NCI-H1092 treated with DMSO at 0.1 percent for 48 hours (cell line): ENCODE measurements at places on chromosomes 4 and X.
A peak's percentile ranks its signal among the peaks of the same experiment; 100 is the strongest.

DNA sequence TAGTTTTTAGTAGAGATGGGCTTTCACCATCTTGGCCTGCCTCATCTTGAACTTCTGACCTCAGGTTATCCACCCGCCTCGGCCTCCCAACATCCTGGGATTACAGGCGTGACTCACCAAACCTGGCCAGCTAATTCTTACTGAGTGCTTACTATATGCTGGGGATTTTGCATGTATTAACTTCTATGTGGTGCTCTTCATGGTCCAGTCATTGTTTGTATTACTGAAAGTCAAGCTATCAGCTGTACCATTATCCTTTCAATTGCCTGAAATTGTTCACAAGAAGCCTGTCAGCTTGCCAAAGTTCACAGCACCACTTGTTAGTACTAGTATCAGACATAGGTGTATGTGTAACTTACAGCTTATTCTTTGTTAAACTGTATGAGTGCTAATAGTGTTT lies 1272.1 kb downstream of the ARAP2 start:
- DNase-seq: peak; percentile 4

DNA sequence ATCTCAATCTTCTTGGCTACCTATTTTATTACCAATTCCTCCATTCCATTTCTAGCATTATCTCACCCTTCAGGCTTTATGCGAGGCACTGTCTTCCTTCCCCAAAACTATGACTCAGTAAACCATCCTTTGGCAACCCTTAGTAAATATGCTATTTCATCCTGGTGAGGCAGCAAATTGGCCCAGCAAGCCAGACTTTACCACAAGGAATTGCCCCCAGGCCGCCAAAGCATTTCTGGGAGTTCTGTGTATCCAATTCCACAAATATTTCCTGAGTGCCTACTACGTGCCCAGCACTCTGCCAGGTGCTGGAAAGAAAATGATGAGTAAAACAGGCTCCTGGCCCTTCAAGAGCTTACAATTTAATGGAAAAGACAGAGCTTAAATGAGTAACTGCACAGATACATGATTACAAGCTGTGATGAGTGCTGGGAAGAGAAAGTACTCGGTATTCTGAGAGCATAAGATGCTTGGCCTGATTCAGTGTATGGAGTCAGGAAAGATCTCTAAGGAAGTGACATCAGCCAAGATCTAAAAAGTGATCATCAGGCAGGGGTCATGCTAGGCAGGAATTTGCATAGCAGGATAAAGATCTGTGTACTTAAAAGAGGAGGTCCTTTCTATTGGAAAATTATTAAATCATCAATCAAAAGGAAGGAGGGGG lies 193.8 kb downstream of the ADAMTS3 start:
- DNase-seq: no peak

DNA sequence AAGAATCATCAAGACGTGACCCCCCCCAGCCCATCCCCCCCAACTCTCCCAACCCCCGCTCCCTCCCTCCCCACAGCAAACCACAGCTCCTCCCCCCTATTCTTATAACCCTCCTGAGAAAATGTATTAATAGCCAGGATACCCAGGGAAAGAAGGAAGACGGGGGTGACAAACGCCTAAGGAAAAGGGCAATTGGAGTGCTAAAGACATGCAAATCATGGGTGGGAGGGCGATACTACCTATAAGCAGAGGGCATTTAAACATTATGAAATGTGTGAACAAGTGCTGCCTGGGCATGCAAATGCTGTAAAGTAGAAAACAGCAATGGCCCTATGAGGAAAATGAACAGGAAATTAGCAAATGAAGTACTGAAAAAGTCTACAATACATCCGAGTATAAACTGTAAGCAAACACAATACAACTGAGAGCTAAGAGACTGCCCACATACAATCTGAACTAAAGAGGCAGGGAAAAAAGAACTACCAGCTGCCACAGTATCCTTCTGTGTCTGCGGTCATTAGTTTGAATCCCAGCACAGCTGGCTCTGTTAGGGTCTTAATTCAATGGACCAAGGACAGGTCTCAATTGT lies 2.4 kb downstream of the CXXC4 start:
- peak; percentile 76 for DNase-seq

DNA sequence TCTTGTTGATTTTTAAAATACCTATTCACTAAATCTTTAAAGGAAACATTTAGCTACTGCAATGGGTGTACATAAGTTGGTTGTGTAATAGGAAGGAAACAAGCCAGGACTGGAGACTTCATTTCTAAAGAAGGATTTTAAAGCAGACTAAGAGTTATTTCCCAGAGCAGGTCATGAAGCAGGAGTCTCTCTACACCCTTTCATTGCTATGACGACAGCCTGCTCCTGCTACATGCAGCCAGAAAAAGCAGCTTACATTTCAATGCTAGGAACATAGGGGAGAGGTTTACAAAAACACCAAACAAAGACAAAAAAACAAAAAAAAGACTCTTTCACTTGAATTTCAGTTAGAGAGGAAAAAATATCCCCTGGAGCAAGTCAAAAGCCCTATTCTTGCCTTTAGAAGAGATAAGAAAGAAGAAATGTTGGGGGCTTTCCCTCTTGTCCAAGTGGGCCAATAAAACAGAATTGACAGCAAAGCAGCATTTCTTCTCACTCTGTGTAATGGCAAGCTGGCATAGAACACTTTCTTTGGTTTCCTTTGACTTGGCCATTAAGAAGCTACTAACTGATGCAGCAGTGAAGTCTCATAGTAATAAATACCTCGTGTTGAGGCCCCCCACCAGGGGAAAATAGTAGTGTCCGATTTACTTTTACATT lies 3.4 kb downstream of the SPARCL1 start:
- DNase-seq: peak; percentile 14

DNA sequence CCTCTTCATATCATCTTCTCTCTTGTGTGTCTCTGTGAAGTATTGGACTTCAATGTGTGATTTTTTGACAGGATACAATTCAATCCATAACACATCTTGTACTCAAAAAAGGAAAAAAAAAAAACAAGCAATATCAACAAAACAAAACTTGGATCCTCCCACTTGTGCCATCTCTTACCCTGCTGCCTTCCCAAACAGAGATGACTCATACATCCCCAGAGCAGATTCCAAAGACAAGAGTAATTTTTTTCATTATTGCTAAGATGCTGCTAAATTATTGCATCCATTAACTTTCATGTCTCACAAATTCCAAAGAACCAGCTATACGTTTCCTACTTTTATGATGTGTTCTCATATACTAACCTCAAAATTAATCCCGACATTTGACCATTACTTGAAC lies 479.2 kb downstream of the GBA3 start:
- DNase-seq: no peak

- no peak for DNase-seq
Observed at GRCh38 chr4:149555799-149556198, 259.8 kb downstream of the IQCM start.

GRCh38 chr4:24511371-24512063 lies 72.8 kb downstream of the DHX15 start:
- DNase-seq: no peak

GRCh38 chrX:18899796-18900380 lies 84.0 kb downstream of the PHKA2 start:
- no peak for DNase-seq

GRCh38 chrX:19121466-19121865 lies 802 bp downstream of the ADGRG2 start:
- no peak for DNase-seq
